ENCODE measurements at places on chromosomes 5 and 9.

DNA sequence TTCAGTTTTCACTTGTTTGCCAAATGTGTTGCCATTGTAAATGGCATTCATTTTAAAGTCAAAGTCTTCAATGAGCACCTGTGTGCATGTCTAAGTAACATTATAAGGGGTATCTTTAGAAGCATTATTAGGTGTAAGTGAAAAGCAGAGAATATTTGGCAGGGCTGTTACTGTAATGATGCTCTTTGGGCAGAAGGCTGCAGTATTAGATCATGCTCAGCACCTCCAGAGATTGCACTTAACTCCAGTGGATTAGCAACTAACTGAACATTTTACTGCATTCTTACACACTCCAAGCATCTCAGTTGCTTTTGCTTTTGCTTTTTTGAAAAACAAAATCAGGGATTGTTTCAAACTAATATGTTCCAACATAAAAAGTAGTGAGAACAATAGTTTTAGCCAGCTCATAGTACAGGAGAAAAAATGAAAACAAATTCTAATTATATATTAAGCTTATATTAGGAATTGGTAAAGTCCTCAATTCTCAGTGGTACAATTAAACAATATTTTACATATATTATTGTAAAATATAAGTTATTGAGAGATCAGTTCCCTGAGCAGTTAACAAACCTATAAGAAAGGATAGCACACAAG lies 1740.9 kb upstream of the CDH9 start:
- no peak for DNase-seq

- no peak for DNase-seq
Observed at GRCh38 chr9:94613003-94613402, 19.4 kb upstream of the FBP2 start.

DNA sequence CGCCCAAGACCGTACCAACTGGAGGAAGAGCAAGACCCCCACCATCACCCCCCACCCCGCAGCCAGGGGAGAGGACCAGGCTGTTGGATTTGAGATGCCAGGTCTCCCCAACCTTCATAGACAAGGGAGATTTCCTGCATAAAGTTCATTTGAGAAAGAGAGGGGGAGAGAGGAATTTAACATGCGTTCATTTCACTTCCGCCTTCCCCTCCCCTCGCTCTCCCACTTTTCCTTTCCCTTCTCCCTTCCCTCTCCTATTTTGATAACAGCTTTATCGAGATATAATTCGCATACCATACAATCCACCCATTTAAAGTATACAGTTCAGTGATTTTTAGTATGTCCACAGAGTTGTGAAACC lies 4.2 kb upstream of the NKX2-5 start:
- DNase-seq, result no peak

DNA sequence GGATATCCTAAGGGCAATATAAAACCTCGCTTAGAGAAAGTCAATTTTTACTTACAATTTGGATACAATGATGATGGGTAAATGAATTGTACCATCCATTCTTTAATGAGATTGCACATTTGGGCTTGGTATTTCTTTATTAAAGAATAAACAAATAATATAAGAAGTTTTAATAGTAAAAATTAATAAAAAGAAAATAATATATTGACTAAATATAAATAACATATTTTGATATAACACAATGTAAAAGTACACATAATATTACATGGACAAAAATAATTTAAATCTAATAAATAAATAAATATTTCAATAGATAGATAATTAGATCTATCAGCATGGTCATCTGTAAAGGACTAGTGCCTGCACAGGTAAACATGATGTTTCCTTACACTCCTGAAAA lies 944 bp downstream of the IFNA21 start:
- DNase-seq, result no peak

- DNase-seq, result no peak
Observed at GRCh38 chr9:87069690-87070089, 122.4 kb upstream of the GAS1 start.

- DNase-seq, result no peak
Observed at GRCh38 chr9:100229136-100229535, 123.6 kb downstream of the TEX10 start.

DNA sequence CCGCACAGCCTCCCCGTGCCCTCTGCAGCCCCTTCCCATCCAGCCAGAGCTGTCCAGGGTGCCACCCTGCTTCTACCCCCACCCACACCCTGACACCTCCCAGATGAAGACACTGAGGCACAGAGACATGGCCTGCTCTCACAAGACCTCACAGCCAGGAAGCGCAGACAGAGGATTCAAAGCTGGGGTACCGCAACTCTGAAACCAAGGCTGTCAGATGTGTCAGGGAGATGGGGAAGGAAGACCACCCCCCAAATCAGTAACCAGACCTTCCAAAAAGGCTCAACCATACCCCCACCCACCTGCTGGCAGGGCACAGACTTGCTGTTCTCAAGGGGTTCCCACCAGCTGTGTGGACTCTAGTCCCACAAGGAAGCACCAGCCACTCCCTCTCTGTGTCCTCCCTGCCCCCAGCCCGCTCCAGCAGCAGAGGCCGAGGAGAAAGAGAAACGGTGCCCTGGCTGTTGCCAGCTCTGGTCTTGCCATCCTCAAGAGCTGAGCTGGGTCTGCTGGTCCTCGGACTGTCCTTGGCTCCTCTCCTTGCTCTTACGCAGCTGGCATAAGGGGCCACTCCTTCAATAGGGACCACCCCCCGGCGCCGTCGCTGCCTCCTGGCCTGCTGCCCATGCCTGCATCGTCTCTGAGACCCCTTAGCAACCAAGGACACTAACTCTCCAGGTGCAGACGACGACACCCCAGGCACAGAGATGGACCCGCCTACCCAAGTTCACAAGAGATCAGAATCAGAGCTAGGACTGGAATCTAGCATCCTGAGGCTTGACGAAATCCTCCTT lies 699 bp downstream of the AKNA start:
- no peak for DNase-seq

- DNase-seq, result no peak
Observed at GRCh38 chr5:133658327-133658726, 46.0 kb upstream of the FSTL4 start.

- DNase-seq, result no peak
Observed at GRCh38 chr9:124218987-124219461, 38.7 kb upstream of the NEK6 start.

DNA sequence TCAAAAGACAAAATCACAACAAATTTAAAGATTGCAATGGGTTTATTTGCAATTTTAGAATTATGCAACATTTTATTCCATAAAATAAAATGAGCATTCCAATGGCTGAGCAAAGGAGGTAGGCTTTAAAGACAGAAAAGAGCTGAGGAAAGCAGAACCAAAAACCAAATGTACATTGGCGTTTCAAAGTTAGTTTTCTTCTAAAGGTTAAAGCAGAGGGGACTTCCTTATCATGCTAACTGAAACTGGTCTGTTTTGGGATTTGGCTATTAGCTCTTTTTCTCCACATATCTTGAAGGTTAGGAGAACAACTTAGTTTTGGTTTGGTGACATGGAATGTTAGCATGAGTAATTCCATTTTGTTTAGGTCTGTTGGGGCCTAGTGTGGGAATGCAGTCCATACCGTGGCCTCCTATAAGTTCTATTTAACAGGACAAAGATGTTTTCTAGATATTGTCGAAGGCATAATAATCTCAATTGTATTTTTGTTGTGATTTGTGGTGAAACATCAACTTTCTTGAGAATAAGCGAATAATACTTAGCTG lies 20.3 kb downstream of the DCP2 start:
- no peak for DNase-seq

- DNase-seq, result no peak
Observed at GRCh38 chr5:60147791-60148190, 254.3 kb upstream of the PDE4D start.

GRCh38 chr5:74679966-74680365 lies 5.1 kb upstream of the HEXB start:
- DNase-seq, result no peak

- DNase-seq, result no peak
Observed at GRCh38 chr5:133839721-133840120, 128.7 kb downstream of the C5orf15 start.

- no peak for DNase-seq
Observed at GRCh38 chr5:155616779-155617392, 603.3 kb downstream of the KIF4B start.

GRCh38 chr5:53167836-53168235 lies 58.3 kb upstream of the MOCS2 start:
- DNase-seq, result no peak

GRCh38 chr9:114968671-114969070 lies 38.3 kb upstream of the TNFSF8 start:
- DNase-seq, result no peak

DNA sequence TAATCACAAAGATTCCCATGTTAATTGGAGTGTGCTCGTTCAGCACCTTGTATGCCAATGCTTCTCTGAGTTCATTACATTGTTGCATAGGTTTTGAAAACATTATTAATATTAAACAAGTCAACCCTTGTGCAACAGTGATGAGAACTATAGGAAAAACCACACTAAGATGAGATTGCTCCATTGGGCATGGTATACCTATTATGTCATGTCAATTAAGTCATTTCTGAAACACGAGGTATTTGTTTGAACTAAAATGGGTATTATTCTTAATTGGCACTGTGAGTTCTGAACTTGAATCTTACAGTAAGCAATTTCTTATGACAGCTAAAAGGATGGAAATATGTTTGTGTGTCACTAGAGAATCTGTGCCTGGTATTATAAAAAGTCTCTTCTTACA lies 447.7 kb downstream of the EFNA5 start:
- DNase-seq, result no peak

DNA sequence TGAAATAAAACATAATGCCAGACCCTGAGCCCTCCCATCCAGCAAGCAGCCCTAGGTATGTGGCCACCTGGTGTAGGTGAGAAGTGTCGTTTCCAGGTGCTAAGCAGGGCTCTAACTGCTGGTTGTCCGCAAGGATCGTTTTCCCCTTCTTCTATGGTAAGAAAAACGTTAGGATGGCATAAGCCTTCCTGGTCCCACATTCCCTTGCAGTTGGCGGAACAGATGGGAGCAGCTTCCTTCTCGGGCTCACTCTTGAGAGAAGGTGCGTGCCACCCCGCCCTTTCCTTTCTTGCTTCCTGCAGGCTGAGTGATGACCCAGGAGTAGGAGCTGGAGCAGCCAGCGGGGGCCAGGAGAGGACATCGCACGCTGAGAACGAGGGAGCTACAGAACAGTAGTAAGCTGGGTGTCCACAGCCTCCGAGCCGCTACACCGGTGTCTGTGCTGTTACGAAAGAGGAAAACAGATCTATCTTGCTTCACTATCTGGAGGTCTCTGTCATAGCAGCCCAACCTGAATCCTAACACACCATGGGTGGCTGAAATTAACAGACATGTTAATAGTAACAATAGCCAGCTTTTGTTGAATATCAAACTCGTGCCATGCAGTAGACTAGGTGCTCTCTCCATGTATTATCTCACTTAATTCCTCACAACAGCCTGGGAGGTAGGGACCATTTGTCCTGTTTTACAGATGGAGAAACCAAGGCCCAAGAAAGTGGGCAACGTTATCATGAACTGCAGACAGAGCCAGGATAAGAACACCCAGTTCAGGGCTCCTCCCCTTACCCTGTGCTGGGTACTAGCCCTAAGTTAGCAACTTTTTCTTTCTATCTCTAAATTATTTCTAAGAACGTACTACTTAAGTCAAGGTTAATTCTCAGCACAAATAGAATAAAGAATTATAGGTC lies 139.8 kb downstream of the COL23A1 start:
- no peak for DNase-seq

DNA sequence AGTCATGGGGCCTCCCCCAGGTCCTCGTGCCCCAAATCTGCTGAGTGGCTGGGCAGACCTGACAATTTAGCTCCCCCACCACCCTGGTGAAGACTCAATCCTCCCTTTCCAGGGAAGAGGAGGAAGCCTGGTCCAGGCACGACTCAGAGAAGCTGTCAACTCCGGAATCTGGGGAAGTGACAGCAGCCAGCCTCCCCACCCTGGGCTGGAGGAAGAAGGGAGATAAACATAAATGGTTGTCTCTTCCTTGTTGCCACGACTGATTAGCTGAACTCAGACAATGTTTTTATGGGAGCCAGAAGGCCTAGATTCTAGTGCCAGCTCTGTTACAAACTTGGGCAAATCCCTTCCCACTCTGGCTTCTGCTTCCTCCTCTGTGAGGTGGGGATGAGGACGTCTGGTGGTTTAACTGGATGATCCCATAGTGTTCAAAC lies 15.4 kb downstream of the CCDC69 start:
- no peak for DNase-seq

GRCh38 chr9:95778957-95779356 lies 96.5 kb upstream of the ERCC6L2 start:
- DNase-seq, result no peak

DNA sequence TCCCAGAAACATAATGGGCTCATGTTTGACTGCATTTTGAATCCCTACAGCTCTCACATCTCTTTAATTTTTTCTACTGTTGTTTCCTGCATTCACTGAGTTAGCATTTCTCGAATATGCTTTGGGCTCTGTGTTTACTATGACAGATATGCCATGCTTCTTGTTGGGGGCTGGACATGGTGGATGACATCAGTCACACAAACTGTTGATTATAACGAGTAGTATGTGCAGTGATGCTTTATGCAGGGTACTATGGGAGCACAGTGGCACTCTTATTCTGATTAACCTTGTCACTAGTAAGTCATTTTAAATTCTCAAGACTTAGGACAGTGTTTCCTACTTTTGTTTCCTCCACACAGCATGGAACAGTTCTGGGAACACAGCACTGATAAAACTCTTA lies 295.4 kb upstream of the ZNF608 start:
- DNase-seq, result no peak

DNA sequence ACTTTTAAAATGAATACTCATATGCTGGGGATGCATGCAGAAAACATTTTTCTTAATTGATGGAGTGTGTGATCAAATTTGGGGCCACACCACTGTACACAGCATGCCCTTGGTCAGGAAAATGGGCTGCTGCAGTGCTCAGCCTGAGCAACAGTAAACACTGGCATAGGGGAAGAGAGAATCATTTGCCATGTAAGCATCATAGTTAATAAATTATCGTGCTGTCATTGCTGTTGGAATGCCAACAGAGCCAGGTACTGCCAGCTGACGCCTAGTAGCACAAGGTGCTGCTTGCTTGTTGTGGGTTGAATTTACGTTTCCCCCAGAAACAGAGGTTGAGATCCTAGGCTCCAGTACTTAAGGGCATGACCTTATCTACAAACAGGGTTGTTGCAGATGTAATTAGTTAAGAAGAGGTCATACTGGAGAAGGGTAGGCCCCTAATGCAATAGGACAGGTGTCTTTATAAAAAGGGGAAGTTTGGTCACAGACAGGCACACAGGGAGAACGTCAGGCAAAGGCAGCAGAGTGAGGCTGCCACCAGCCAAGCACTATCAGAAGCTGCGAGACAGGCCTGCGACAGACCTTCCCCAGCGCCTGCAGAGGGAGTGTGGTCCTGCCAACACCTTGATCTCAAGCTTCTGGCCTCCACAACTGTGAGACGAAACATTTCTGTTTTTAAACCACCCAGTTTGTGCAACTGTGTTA lies 25.3 kb downstream of the DAP start:
- DNase-seq, result no peak

- no peak for DNase-seq
Observed at GRCh38 chr9:86975606-86976005, 28.3 kb upstream of the GAS1 start.

All from NCI-H2171 (cell line).